Ascending aorta (tissue), 2 donors: ENCODE measurements at places on chromosomes 16 and 17. TPM values are rescaled to one million over a fixed set of nuclear protein-coding genes. Genes with fewer than 3 reads are reported as not detected.

CD300LB gene
- not detected for total RNA-seq

HOXB3 gene
- total RNA-seq, result 19.3 TPM

TBC1D3K gene
- total RNA-seq, result not detected

CDRT15L2 gene
- total RNA-seq, result not detected

KRT39 gene
- total RNA-seq, result not detected

ZNF423 gene
- 42.9 TPM for total RNA-seq

KCNJ18 gene
- not detected for total RNA-seq

HYDIN gene
- 1.2 TPM for total RNA-seq

TMEM100 gene
- total RNA-seq, result 1.7 TPM

GRCh38 chr17:27494192-27495091 lies 38.2 kb downstream of the KSR1 start:
- no peaks in the 10 kb centered on the region for H3K27me3 ChIP-seq
- peak; percentile 58 for DNase-seq
- peaks cover 12% of the 10 kb centered on the region for H3K4me1 ChIP-seq
- peak overlapping the region; percentile 16 for H3K4me3 ChIP-seq
- peak overlapping the region; percentile 65 for H3K27ac ChIP-seq
- H3K36me3 ChIP-seq, result no peaks in the 10 kb centered on the region

GRCh38 chr17:1331708-1332107 lies 52.2 kb downstream of the TRARG1 start:
- H3K36me3 ChIP-seq, result no peaks in the 10 kb centered on the region
- no peak overlapping the region for H3K27ac ChIP-seq
- H3K27me3 ChIP-seq, result no peaks in the 10 kb centered on the region
- no peak overlapping the region for H3K4me3 ChIP-seq
- no peaks in the 10 kb centered on the region for H3K4me1 ChIP-seq
- DNase-seq, result no peak

GRCh38 chr17:72142614-72143013 lies 21.8 kb downstream of the SOX9 start:
- no peak overlapping the region for H3K4me3 ChIP-seq
- no peaks in the 10 kb centered on the region for H3K4me1 ChIP-seq
- no peak overlapping the region for H3K27ac ChIP-seq
- no peaks in the 10 kb centered on the region for H3K27me3 ChIP-seq
- DNase-seq, result no peak

DNA sequence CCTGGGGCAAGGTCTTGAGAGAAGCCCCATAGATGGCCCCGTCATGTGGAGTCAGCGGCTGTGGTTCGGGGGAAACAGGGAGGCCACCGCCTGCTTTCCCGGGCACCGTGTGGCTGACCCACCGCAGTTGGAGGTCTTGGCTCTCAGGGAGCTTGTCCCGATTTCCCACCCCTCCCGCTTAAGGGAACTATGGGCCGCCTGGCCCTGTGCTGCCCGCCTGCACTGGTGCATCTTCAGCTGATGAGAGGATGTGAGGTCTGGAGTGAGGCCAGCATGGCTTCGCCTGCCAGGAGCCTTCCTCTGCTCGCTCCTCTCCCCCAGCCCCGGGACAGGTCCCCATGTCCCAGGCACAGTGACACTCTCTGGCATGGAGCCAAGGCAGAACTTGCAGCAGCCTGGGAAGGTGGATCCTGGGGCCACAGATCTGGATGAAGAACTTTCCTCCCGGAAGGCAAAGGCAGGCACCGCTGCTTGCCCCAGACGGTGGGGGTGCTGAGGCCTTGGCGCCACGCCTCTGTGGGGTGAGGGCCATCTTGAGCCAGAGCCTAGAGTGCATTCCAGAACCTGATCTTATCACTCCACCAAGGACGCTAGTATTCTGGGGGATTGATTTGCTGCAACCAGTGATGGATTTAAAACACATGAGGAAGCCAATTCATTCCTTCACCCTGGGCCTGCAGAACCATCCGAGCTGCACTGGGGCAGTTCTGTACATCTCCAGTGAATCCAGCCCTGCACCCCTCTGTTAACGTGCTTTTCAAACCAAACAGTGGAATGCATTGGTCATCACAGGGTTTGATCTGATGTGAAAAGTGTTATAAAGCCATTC lies 178.6 kb upstream of the TNRC6C start:
- H3K4me3 ChIP-seq, result no peak overlapping the region
- no peak for DNase-seq
- no peaks in the 10 kb centered on the region for H3K36me3 ChIP-seq

GRCh38 chr16:57044931-57045693 lies 47.3 kb upstream of the CPNE2 start:
- H3K4me3 ChIP-seq, result peak overlapping the region; percentile 32
- H3K27ac ChIP-seq, result no peak overlapping the region
- no peak for DNase-seq
- H3K27me3 ChIP-seq, result no peaks in the 10 kb centered on the region
- peaks cover 29% of the 10 kb centered on the region for H3K36me3 ChIP-seq
- H3K4me1 ChIP-seq, result no peaks in the 10 kb centered on the region

DNA sequence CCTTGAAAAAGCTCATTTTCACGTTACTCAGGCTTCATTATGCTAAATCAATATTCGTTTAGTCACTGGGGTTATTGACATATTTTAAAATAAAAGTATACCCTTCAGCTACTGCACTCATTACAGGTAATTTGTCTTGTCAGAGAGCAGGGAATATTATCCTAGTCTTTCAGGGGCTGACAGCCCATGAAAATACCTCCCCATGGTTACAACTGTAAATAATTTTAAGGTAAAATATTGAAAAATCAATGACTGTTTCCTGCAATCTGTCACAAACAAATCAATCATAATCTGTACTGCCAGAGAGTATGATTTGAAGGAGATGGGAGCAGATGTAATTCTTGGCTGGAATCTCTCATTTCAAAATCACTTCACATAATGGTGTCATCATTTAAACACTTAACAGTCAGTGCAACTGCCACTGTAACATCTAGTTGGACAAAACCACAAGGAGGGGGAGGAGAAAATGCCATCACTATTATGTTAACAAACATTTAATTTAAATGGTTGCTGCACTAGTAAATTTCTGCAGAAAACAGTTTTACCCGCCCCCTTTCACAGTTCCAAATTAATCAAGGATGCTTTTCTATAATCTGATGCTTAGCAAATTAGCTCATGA lies 9.3 kb upstream of the IRX5 start:
- no peaks in the 10 kb centered on the region for H3K27me3 ChIP-seq
- no peak overlapping the region for H3K27ac ChIP-seq
- DNase-seq, result no peak
- no peak overlapping the region for H3K4me3 ChIP-seq
- no peaks in the 10 kb centered on the region for H3K4me1 ChIP-seq

DNA sequence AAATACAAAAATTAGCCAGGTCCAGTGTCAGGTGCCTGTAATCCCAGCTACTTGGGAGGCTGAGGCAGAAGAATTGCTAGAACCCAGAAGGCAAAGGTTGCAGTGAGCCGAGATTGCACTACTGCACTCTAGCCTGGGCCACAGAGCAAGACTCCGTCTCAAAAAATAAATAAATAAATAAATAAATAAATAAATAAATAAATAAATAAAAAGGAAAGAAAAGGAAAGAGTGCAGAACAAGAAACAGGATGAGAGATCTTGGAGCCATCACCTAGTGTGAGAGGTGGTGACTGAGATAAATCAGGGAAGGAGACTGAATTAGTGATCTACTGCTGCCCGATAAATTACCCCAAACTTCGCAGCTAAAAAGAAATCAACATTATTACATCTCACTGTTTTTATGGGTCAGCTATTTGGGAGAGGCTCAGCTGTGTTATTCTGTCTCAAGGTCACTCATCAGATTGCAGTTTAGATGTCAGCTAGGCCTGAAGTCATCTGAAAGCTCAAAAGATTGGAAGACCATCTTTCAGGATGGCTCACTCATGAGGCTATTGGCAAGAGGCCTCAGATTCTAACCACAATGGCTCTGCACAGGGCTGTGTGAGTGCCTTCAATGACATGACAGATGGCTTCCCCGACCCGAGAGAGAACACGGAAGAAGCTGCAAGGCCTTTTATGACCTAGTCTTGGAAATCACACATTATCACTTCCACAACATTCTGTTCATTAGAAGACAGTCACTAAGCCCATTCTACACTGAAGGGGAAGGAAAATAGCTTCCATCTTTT lies 66.4 kb downstream of the CMC2 start:
- peaks cover 5% of the 10 kb centered on the region for H3K4me1 ChIP-seq
- H3K27ac ChIP-seq, result no peak overlapping the region
- no peak for DNase-seq
- H3K27me3 ChIP-seq, result no peaks in the 10 kb centered on the region
- no peak overlapping the region for H3K4me3 ChIP-seq

DNA sequence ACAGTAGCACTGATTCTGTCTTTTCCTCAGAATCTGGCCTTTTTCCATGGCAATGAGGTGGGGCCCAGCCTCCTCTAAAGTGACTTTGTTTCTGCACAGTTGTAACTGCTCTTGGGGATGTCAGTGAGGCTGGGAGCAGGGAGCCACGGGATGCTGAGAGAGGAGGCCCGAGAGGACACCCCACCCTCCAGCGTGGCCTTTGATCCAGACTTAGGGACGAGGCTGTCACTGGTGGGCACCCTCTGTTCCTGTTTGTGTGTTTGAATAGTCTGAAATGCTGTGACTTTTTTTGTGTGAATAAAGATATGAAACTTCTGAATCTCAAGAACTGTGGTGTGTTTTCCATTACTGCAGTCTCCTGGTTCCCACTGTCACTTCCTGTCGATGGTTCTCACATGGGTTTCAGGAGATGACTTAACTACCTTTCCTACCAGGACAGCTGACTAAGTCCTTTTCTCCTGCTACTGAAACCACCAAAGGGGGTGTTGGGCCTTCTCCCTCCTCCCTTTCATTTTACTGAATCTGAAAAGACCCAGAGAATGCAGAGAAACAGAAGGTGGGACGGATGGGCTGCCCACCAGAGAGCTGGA lies 18.6 kb downstream of the KCTD2 start:
- H3K27ac ChIP-seq, result no peak overlapping the region
- H3K27me3 ChIP-seq, result no peaks in the 10 kb centered on the region
- no peak for DNase-seq

DNA sequence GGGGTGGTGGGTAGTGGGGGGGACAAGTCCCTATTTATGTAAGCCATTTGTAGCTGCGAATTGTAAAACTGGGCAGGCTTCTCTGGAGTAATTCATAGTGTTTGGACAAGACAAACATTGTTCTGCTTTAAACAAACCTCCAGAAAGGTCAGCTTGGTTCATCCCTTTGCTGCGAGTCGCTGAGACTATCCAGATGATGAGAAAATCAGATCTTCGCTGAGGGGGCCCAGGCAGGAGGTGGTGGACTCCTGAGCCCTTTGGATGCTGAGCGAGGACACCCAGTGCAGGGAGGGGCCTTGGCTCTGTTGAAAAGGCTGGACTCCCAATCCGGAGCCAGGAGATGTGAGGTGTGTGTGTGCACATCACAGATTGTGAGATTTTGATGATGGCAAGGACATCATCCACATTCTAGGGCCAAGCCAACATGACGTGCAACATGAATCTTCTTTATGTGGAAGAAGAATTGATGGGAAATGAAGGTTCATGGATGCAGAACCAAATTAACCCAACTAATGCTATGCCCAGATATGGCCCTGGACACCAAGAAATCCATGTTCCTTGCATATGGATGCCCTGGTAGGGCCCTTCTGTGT lies 15.0 kb upstream of the NTN1 start:
- DNase-seq, result no peak
- H3K4me3 ChIP-seq, result no peak overlapping the region
- no peaks in the 10 kb centered on the region for H3K27me3 ChIP-seq
- peaks cover 4% of the 10 kb centered on the region for H3K4me1 ChIP-seq
- H3K27ac ChIP-seq, result no peak overlapping the region

- no peaks in the 10 kb centered on the region for H3K36me3 ChIP-seq
- no peak overlapping the region for H3K27ac ChIP-seq
- H3K4me3 ChIP-seq, result no peak overlapping the region
- no peaks in the 10 kb centered on the region for H3K27me3 ChIP-seq
These were observed 4.5 kb downstream of the PRKCB start for GRCh38 chr16:23840310-23840709.

- no peaks in the 10 kb centered on the region for H3K27me3 ChIP-seq
- H3K4me3 ChIP-seq, result no peak overlapping the region
- no peak for DNase-seq
- no peaks in the 10 kb centered on the region for H3K36me3 ChIP-seq
These were observed 20.8 kb downstream of the ATP6V0D1 start for GRCh38 chr16:67460168-67460567.

GRCh38 chr17:48878920-48879898 lies 13.4 kb upstream of the ATP5MC1 start:
- no peak for DNase-seq
- no peak overlapping the region for H3K27ac ChIP-seq
- H3K36me3 ChIP-seq, result no peaks in the 10 kb centered on the region
- no peaks in the 10 kb centered on the region for H3K27me3 ChIP-seq
- H3K4me3 ChIP-seq, result no peak overlapping the region
- H3K4me1 ChIP-seq, result no peaks in the 10 kb centered on the region

DNA sequence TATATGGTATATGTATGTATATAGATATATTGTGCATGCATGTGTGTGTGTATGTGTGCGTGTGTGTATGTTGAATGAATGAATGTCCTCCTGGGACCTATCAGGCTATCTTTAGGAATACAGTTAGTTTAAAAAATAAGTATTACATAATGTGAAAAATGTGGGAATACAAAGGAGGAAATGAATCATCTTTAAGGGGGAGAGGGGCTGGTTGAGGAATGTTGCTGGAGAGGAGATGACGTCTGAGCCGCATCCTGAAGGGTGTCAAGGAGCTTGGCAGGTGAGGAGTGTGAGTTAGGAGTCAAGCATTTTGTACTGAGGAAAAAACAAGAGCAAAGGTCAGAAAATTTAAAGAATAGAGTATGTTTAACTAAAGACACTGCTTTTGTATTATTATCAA lies 62.4 kb upstream of the NLK start:
- H3K27me3 ChIP-seq, result no peaks in the 10 kb centered on the region
- H3K27ac ChIP-seq, result no peak overlapping the region
- no peak overlapping the region for H3K4me3 ChIP-seq

DNA sequence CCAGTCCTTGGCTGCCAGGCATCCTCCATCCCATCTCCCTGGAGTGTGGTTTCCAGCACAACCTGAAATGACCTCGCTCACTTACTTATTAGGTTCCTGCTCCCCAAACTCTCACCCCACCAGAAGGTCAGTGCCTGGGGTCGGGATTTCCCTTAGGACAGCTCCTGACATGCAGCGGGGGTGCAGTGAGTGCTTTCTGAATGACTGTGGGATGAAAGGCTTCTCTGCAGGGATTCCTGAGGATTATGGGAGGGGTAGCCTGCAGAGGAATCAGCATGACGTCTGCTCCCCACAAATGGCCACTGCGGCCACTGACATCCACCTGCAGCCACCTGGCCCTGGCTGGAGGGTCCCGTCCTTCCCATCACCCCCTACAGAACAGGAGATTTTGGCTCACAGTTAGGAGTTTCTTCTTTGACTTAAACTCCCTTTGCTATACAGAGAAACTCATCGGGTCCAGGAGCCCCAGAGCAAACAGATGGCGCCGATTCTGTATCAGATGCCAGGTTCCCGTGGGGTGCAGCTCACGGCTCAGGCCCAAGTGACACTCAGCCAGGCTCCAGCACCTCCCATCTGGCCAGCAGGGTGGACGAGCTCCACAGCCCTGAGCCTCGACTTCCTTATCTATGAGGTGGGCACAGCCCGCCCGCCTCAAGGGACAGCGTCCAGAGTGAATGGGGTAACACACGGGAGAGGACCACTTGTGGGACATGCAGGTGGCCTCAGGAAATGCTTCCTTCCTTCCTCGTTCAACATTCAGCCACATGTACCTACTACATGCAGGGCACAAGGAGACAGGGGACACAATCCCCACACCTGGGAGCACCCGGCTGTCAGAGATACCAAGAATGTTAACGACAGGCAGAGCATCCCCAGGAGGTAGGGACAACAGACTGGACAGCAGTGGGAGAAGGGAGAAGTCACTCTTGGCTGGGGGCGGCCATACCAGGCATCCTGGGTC lies 69.8 kb downstream of the RMI2 start:
- no peak for DNase-seq
- no peaks in the 10 kb centered on the region for H3K27me3 ChIP-seq
- peaks cover 3% of the 10 kb centered on the region for H3K4me1 ChIP-seq
- no peak overlapping the region for H3K27ac ChIP-seq
